ENCODE measurements at places on chromosomes 2 and 18.

DNA sequence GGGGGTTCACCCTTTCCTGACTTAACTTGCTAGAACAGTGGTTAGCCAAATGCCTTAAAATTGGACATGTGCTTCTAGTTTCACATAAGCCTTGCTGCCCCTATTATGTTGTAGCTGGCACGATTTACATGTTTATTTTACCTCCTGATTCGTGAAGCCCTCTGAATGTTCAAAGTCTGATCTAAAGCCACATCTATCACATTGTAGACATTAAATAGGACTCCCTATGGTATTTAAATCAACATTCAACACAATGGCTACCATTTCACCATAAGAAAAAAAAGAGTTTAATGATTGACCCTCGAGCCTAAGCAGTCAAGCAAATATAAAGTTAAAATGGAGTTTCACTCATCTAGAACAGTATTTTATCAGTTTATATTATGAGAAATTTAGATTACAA, 151.5 kb downstream of the GULP1 start:
- no peak for DNase-seq

GRCh38 chr18:55918444-55918843, 330.5 kb upstream of the TCF4 start:
- DNase-seq = no peak

- peak; percentile 86 for DNase-seq
Observed at GRCh38 chr2:11477994-11478393, 12.0 kb upstream of the E2F6 start.

GRCh38 chr2:240620149-240620731, 5.0 kb upstream of the GPR35 start:
- peak; percentile 49 for DNase-seq

DNA sequence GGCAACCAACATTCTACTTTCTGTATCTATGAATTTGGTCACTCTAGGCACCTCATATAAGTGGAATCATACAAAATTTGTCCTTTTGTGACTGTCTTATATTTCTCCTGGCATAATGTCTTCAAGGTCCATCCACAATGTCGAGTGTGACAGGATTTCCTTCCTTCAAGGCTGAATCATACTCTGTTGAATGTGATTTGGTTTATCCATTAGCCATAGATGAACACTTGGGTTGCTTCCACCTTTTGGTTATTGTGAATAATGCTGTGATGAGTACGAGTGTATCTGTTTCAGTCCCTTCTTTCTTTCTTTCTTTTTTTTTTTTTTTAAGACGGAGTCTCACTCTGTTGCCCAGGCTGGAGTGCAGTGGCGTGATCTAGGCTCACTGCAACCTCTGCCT, 311.3 kb downstream of the TGIF1 start:
- no peak for DNase-seq

DNA sequence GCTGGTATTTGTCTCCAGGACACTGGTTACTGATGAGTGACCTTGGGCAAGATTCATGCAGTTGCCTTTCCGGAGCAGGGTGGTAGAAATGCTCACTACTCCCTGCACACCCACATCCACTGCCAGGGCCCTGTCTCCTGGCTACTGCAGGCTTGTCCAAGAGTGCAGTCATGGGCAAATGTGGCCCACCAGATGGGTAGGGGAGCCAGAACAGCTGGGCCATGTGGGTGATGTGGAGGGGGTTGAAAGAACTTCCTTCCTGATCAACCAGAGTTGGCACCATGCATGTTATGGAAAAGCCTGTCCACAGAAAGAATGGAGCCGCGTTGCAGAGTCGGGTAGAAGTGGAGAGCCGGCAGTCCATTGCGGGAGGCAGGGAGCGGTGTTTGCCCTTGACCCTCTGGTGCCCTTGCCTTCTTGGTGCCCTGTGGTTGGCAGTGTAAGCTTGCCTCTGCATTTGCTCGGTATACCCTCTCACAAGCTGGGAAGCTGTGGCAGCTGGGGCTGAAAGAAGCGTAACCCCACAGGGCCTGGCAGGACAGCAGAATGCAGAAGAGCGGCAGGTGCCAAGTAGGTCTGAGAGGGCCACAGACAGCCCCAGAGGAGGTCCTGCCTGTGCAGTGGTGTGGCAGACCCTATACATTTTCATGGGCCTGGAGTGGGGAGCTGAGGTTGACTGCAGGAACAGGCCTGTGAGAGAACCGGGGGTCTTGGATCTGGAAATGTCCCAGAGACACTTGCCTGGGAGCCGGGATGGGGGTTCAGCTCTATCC, 253.2 kb downstream of the TFCP2L1 start:
- no peak for DNase-seq

DNA sequence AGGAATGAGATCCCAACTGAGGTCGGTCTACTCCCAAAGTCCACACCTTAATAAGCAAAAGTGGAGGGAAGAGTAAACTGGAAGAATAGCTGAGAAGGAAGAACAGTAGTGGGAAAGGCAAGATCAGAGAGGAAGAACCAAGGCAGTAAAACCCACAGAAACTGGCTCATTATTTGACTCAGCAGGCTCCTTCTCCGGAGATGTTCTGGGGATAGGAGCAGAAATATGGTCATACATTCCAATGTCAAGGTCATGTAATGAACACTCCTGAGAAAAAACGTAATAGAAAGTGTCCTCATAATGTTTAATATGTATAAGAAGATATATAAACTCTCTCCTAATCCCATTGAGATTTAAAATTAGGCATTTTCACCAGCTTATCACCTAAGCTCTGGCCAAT, 39.5 kb downstream of the STK39 start:
- no peak for DNase-seq

GRCh38 chr18:57837917-57838548, 34.9 kb upstream of the ATP8B1 start:
- DNase-seq = no peak

GRCh38 chr2:233079953-233080835, 20.1 kb downstream of the INPP5D start:
- DNase-seq = no peak

DNA sequence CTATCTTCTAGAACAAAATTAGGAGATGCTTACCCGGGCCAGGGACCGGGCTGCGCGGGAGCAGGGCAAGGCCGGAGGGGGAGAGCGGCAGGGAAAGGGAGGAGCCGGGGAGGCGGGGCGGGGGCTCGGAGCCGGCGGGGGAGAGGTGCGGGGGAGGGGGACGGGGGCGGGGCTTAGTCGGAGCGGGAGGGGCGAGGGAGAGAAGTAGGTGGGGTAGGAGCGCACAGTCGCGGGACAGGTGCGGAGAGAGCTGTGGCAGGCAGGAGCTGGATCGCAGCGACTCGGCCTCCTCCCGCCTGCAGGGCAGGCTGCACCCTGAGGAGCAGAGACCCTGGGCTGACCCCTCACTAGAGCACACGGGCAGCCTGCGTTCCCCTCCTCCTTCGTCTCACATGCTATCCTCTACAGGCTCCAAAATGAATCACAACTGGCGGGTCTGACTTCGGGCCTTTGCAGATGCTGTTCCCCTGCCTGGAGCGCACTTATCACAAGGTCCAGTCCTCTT, 290.3 kb downstream of the CELF4 start:
- no peak for DNase-seq

GRCh38 chr2:152558158-152558984, 158.9 kb downstream of the PRPF40A start:
- DNase-seq = no peak

DNA sequence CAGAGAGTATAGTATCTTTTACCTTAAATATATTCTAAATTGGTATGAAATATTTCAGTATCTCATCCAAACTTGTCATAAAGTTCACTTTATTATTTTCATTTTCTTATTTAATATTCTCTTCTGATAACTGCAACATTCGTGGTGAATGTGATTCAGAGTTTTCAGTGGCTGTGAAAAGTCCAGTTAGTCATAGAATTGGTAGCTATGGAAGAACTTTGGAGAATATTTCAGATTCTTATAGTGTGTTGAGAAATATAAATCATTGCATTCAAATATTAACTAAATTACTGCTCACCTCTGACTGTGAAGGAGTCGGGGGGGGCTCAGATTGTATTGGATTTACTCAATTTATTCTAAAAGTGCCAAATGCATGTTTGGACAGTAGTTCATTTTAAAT, 178.6 kb upstream of the VWC2L start:
- DNase-seq = no peak

- DNase-seq = no peak
Observed at GRCh38 chr2:234979204-234980167, 27.7 kb downstream of the SH3BP4 start.

GRCh38 chr18:58249712-58250111, 205.7 kb downstream of the NEDD4L start:
- DNase-seq = no peak

- no peak for DNase-seq
Observed at GRCh38 chr2:230891064-230891463, 26.3 kb downstream of the ITM2C start.

DNA sequence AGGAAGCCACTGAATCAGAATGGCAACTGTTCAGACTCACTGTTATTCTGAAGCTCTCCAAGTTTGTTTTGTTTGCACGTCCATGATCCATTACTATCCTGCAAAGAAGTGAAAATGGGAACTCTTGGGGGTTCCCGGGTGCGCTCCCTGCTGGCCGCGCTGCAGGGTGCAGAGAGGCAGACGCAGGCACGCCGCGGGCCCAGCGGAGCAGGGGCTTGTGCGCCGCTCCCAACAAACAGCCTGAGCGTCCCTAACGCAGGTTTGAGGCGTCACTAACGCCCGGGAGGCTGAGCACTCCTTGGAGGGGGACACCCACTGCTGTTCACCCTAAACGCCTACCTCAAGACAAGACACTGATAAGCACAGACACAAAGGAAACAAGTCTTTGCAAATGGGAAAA, 14.3 kb upstream of the PIEZO2 start:
- no peak for DNase-seq

GRCh38 chr2:39836638-39837037, 57.6 kb upstream of the THUMPD2 start:
- DNase-seq = no peak

- DNase-seq = no peak
Observed at GRCh38 chr2:65479524-65479923, 47.1 kb upstream of the SPRED2 start.

DNA sequence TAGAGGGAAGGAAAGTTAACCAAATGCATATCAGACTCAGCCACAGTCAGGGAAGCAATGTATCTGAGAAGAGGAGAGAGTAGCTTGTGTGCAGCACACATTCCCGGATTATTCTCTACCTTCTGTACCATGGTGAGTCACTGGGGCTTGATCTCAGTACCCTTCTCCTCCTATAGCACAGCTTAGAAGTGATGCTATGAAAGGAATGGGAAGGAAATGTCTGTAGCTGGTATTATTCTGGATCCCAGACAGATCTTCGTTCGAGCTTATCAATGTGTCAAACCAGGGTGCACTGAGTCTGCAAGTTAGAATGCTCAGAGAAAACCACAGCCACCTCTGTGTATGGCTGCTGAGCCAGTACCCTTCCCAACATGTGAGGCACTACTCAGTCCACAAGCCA, 88.0 kb upstream of the NFU1 start:
- DNase-seq = no peak

DNA sequence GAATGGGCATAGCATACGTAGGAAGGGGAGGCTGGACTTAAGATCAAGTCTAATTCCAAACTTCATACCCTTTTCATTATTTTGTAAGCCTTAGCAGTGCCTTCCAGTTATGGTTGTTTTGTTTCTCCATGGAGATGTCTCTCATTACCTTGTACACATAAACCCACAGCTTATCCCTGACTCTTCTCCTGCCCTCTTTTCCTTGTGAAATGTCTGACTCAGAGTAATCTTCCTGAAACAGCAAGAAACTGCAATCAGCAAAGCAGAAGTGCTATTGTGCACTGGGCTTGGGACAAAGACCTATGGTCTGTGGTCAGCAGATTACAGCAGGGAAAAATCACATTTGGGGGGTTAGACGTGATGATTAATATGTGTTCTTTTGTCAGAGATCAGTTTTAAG, 176.7 kb downstream of the IKZF2 start:
- DNase-seq = no peak

DNA sequence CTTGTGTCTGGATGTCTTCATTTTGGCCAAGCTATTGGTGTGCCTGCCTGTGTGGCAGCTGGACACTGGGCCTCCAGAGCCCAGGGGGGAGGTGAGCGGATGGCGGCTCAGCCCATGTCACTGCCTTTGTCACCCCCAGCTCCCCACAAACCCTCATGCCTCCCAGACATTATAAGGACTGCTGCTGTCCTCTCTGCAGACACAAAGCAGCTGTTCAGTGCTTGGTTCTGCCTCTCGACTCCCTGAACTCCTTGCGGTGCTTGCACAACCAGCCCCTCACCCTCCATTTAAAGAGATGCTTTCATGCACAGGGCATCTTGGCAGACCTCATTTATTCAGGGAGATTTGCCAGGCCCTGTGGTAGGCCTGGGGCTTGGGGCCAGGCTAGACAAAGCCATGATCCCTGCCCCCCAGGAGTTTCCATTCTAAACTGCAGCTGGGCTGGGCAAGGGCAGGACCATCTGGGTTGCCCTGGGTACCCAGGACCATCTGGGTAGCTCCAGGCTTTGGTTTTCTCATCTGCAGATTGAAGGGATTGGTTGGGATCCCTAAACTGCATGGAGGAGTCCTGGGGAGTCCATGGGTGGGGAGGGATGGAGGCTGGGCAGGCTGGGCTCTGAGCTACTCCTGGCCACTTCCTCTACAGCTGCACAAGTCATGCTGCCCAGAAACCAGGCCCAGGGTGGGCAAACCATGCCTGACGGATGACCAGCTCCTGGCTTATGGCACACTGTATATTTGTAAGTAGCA, 168.5 kb downstream of the CELF4 start:
- DNase-seq = no peak

GRCh38 chr2:238847841-238848690, at the start of gene TWIST2:
Gene TWIST2, plus strand, starts transcription at chr2:238848085. Its CDS starts 131 bp downstream, at chr2:238848216.
- peak; percentile 80 for DNase-seq

DNA sequence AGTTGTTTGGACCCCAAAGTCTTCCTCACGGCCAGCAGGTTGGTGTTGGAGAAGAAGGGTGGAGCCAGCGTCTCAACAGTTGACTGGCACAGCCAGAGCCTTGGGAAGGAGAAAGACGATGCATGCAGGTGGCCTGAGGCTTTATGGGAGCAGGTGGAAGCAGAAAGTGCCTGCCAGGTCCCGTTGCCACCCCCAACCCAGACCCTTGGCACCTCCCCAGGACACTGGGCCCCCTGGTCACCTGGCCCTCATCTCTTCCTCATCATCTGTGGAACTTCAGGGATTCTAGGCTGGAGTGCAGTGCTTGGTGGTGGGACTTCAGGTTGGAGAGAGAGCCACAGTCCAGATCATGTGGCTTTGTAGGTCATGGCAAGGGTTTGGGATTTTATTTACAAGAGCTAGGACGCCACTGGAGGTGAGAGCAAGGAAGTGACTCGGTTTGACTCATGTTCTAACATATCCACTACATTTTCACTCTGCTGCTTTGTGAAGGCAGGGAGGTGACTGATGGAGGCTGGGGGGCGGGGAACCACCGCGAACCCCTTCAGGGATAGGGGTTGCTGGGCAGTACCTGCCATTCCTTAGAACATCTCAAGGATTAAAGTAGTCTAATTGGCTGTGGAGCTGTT, 62.5 kb upstream of the B3GNT7 start:
- no peak for DNase-seq

- no peak for DNase-seq
Observed at GRCh38 chr2:86314125-86314524, 23.3 kb downstream of the REEP1 start.

- no peak for DNase-seq
Observed at GRCh38 chr2:54394392-54394791, 61.7 kb upstream of the SPTBN1 start.

Data from RWPE2 (cell line).